Ovary (tissue), 10 donors: ENCODE measurements at places on chromosomes 1 and 21.

DNA sequence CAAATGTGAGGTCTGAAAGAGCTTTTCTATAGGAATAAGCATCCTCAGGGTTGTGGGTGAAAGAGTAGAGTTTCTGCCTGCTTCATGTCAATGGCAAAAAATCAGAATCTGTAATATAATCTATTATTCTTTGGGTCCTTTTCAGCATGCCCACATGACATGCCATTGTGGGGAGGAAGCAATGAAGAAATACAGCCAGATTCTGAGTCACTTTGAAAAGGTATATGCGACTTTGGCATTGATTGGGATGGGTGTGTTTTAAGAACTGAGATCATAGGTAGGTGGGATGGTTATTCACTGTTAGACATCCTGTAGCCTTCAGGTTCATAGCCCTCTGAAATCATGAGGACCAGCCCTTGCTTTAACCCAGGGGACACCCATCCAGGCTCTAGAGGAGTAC, 1.8 kb downstream of the IL20 start:
- no peak for DNase-seq

DNA sequence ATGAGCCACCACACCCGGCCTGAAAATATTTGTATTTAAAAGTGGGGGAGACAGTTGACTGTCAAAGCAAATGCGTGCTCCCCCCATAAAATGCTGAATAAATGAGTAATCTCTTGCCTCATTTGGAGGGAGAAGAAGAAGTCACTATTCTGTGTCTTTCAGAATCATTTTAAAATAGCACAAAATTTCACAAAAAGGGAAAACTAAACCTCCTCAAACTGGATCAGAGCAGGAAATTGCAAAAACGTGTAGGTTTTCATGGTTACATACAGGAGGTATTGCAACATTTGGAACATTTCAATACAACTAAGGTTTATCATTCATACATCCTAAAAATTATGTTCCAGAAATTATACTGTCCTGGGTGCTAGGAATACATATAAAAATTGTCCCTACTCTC, 13.6 kb downstream of the MTF1 start:
- no peak for DNase-seq

DNA sequence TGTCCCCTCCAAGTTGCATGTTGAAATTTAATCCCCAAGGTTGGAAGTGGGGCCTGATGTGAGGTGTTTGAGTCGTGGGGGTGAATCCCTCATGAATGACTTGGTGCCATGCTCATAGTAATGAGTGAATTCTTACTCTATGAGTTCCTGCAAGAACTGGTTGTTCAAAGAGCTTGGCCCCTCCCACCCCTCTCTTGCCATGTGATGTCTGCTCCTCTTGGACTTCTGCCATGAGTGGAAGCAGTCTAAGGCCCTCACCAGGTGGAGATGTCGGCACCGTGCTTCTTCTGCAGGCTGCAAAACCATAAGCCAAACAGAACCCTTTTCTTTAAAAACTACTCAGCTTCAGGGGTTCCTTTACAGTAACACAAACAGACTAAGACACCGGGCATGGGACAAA, 14.3 kb downstream of the G0S2 start:
- no peak for DNase-seq

GRCh38 chr1:91734761-91735160, 151.2 kb downstream of the TGFBR3 start:
- DNase-seq = no peak

DNA sequence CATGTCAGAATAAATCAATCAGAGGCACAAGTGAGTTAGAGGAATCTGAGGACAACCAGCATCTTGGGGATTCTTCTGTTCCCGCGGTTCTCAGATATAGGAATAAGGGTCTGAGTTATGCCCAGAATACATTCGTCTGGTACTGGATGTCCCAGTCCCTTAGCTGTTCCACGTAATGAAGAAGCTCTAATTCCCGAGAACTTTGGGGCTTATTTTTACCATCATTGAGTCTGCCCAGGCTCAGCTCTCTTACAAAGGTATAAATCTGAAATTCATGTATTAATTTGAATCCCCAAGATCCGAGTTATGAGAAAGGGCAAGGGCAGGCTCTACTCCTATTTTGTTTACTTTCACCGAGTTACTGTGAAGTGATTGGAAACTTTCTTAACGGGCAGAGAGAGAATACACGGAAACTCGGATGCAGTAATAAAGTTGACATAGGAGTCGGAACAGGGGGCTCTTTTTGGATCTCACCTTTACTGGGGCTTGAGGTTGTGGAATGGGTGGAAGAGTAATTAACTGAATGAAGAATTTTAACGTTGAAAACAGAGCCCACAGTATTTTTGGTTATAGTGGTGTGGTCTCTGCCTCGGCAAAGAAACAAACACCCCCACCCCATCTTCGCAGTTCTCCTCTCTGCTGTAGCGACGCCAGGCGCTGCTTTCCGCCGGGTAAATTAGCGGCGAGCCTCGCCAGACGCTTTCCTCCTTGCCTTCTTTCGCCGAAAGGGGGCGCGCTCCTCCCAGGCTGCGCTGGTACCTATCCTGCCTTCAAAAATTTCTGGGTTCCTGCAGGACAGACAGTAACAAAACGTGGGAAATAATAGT, 7.1 kb downstream of the PRRX1 start:
- peak; percentile 51 for DNase-seq

GRCh38 chr1:4916610-4917009, 262.2 kb downstream of the AJAP1 start:
- DNase-seq = no peak

DNA sequence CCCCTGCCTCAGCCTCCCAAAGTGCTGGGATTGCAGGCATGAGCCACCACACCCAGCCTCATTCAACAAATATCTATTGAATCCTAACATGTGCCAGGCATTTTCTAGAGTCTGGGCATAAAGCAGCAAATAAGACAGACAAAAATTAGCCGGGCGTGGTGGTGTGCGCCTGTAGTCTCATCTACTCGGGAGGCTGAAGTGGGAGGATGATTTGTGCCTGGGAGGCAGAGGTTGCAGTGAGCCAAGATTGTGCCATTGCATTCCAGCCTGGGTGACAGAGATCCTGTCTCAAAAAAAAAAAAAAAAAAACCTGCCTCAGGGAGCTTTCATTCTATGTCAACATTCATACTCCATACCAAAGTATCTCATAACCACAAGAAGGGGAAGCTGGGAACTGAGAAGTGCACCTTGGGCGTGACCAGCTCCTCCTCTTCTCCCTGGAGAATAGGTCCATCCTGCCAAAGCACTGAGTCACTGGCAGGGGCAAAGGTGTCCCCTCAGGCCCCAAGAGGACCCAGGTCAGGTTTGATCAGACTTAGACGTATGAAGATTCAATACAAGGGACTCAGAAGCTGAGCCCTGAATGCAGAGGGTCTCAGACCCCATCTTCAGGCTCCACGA, 36.8 kb upstream of the PPP1R15B start:
- DNase-seq = no peak

DNA sequence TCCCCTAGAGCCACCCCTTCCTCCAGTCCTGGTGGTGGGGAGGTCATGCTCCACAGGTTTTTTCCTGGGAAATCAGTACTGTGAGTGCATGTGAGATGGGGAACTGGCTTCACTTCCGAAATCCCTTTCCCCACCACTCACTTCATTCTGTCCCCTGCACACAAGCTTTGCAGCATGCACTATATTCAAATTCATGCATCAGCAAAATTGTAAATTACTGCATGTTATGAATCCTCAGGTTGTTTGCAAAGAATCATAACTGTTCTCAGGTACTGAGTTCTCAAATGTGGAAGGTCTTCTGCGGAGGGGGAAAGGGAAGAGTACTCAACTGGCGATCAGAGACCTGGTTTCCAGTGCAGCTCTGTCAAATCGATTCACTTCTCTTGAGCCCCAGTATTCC, 42.3 kb downstream of the LHX4 start:
- no peak for DNase-seq

DNA sequence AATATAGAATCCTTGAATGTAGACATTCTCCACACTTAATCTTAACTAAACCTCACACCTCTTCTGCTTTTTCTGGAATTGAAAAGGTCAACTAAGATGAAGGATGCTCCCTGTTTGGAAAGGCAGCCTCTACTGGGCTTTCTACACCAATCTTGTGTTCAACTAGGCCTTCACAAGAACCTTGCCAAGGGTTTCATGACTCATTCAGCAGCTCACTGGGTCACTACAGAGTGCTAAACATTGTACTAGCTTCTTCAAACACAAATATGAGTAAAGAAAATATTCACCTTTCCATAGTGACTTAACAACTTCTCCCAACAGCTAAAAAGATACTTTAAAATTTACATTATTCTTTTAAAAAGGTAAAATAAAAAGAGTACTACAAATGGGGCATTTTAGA, 135.3 kb upstream of the PRMT6 start:
- no peak for DNase-seq

DNA sequence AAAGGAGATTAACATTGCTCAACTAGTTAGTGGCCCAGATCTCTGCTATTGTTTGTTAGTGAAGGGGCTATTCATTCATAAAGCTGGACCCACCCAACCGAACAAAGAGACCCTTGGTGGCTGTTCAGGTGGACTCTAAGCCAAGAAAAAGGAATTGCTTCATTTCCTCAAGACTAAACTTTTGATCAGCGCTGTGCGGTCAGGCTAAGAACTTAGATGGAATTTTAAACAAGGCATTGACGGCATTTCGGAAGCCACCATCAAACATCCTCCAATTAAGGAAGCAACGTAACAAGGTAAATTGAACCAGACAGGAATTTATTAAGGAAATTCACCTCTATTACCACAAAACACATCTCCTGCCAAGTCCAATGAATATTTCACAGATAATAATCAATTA, 19.9 kb upstream of the SHCBP1L start:
- DNase-seq = no peak

DNA sequence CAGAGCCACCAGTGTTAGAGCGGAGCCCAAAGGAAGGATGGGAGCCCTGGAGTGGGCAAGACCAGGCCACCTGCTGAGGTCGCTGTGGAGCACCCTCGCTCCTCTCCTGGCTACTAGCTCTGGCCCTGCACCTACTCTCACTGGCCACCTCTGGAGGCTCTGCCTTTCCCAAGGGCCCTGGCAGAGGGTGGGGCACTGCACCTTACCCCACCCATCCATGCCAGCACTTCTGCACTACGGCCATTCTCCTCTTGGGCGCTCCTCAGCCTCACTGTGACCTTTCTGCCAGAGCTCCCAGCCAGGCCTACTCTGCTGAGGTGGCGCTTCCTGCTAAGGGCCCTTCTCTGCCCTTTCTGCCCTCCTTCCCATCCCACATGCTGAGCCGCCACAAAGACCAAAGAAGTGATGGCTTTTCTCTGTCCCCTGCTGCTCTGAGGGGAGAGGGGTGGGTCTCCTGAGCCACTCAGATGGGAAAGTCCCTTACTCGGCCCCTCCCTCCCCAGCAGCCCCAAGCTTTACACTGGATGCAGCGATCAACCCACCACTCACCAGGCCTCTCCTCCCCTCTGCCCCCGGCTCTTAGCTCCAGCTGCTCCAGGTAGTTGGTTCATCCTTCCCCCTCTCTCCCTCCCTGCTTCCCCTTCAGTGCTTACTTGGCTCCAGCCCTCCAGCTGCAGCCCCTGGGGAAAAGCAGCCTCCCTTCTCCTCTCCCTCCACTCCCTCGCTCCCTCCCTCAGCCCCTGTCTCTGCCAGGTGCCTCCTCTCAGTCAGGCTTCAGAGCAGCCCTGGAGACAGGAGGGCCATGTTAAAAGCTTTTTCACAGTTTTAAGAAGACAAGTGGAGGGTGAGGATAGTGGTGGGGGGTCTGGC, 14.8 kb upstream of the TMEM222 start:
- no peak for DNase-seq

DNA sequence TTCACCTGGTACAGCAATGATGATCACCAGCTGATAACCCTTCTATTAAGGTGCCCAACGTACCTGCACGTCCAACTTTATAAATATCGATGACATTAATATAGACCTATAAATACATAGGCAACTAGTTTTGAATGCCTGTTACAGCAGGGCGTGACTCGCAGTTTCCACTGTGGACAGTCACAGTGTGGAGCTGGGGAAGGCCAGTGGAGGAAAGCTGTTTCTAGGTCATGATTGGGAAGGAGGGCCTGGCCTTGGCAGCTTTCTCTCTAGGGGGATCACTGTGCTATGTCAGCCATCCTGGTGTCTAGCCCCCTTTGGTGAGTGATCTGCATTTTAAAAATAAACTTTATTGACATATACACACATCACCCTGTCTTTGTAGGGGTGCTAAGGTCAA, 4.4 kb upstream of the PRDM15 start:
- no peak for DNase-seq

- DNase-seq = no peak
Measured at GRCh38 chr1:202615501-202616354, 94.5 kb downstream of the SYT2 start.

DNA sequence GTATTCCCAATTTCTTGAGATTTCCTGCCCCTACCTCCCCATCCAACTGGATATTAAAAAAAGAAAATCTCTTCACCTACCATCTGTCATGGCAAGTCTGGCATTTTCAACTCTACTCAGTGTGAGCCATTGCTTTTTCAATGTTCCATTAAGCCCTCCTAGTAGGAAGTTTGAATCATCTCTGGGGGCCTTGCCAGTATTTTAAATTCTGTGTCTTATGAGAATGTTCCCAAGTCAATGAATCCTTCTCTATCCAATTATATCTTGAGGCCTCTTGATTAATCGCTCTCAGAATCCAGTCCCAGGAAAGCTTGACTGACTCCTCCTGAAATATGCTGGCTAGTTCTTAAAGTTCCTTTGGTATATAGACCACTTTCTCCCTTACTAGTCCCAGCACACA, 91.5 kb downstream of the NGF start:
- no peak for DNase-seq

DNA sequence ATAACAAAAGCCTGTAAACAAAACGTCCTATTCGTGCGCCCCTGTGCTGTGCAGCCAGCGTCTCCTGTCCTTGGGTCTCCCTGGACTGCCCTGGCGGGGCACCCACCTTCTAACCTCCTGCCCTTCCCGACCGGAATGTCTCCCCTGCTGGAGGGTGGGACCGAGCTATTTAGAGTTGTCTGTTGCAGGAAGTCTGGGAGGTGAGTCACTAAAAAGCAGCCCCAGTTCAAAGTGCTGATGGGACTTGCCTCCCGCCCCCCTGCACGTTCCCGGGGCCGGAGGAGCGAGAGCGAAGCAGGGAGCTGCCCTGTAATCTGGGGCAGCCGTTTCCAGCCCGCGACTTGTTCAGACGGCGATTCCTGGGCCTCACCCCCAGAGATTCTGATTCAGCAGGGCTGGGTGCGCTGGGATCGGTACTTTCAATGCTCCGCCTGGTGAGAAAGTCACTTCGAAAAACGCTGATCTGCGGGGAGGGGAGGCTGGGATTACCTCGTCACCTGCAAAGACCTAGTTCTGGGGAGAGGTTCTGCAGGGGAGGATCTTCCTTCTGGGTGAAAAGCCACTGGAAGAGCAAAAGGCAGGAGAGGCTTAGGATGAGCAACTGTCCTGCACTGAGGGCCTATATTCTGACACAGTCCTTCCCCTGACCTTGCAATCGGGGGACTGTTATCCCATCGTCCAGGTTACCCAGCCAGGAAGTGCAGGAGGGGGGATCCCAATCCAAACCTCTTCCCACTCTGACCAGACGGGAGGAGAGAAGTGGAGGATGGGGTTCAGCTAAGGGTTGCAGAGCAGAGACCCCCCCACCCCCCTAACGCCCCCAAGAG, 1.2 kb upstream of the DHRS3 start:
- peak; percentile 76 for DNase-seq
